BJ (cell line): ENCODE measurements at places on chromosomes 2 and 18.

GRCh38 chr2:51612387-51612786, 580.5 kb upstream of the NRXN1 start:
- DNase-seq = no peak

DNA sequence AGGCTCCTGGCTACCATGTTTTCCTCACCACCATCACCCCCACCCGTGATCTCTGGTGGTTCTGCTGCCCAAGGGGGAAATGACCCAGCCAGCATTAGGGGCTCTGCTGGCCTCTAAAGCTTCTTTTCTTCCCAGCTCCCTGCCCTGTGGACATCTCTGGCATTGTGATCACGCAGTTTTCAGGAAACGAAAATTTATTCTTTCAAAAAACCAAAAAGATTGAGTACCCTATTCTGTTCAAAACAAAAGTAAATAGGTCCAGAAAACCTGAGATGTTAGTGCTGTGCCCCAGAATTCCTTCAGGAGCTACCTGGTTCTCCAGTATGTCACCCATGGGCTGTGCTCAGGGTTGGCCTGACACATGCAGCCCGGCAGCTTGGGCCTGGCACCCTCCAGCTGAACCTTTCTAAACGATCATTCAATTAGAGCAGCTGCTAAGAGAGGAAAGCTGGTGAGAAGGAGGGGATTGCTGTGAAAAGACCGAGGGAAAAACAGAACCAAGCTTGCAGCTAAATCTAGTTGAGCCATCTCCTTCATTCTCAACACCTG, 157.5 kb downstream of the MGAT5 start:
- no peak for DNase-seq

GRCh38 chr2:27781496-27781895, 10.0 kb downstream of the MRPL33 start:
- DNase-seq = no peak

- no peak for DNase-seq
These were observed 116.1 kb upstream of the OTX1 start for GRCh38 chr2:62934517-62934916.

- DNase-seq = no peak
These were observed 106.4 kb upstream of the SMIM21 start for GRCh38 chr18:75533950-75534349.

DNA sequence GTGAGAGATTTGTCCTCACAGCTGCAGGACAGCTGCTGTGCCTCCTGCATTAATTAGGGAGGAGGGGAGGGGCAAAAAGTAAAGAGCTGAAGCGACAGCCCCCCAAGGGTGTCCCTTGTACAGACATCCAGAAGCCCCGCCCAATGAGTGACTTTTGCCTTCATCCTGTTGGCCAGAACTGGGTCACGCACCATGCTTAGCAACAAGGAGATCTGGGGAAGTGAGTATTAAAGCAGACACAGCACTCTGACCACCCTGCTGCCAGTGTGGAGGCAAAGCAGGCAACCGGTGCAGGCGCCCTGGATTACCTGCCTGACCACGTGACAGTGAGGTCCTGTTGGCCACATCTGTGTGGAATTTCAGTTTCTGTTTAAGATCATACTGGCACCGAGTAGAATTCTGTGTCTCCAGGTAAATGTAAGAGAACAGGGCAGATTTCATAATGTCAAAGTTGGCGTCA, 21.5 kb upstream of the BIN1 start:
- DNase-seq = no peak

- no peak for DNase-seq
These were observed 57.1 kb upstream of the CD302 start for GRCh38 chr2:159855143-159855542.

DNA sequence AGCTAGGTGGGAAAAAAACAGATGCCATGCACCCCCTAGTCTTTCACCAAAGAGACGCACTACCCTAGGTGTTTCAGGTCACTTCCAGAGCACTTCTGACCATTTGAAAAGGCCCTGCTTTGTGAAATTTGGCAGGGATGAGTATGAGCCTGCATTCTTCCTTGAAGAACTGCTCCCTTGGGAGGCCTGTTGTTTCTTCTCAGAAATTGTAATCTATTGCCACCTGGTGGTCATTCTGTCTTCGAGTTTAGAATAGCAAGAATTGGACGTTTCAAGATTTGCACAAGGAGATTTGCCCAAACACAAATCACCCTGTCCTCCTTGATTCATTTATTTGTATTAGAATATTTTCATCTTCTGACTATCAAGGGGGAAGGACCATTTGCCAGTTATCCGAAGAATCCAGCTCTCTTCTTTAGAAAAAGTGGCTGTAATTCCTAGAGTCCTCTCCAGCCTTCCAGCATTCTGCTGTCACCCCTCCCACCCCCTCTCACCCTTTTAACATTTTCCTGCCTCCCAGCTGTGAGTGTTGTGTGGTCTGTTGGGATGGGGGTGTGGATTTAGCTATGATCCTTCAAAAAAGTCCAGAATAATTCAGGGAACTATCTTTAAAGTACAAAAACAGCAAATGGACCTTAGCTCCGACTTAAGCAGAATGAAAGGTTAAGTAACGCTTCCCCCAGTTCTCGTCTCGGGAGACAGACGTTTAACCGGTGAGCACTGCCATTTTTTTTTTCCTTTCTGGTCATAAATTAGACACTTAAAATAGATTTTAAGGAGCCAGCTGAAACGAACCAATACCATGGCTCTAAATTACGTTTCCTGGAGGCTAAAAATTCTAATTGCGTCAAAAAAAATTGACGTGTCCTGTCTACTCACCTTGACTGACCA, 3.7 kb upstream of the GAD1 start:
- peak; percentile 22 for DNase-seq

DNA sequence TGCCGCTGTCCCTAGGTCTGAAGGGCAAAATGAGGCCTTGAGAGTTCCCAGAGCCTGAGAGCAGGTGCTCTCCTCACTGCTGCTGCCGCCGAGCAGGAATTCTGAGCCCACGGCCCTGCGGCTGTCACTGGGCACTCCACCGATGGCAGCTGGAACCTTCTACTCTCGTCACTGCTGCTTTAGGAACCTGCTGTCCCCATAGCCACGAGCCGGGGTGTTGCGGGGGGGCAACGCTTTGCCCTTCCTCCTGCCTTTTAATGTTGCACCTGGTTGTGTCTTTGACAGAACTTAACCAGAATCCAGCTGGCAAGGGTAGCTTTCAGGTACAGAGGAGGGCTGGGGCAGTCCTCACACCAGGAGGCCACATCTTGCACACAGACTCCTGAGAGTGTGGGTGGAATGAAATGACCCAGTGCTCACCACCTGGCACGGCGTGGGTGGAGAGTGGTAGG, 32.3 kb downstream of the NCK2 start:
- no peak for DNase-seq

- DNase-seq = no peak
These were observed 263.2 kb downstream of the TGIF1 start for GRCh38 chr18:3713166-3713565.

- DNase-seq = no peak
These were observed 12.1 kb upstream of the AMER3 start for GRCh38 chr2:130743278-130743677.

GRCh38 chr2:108941161-108941665, 47.8 kb downstream of the EDAR start:
- DNase-seq = no peak

- no peak for DNase-seq
These were observed 120.2 kb downstream of the CELF4 start for GRCh38 chr18:37445368-37445767.

DNA sequence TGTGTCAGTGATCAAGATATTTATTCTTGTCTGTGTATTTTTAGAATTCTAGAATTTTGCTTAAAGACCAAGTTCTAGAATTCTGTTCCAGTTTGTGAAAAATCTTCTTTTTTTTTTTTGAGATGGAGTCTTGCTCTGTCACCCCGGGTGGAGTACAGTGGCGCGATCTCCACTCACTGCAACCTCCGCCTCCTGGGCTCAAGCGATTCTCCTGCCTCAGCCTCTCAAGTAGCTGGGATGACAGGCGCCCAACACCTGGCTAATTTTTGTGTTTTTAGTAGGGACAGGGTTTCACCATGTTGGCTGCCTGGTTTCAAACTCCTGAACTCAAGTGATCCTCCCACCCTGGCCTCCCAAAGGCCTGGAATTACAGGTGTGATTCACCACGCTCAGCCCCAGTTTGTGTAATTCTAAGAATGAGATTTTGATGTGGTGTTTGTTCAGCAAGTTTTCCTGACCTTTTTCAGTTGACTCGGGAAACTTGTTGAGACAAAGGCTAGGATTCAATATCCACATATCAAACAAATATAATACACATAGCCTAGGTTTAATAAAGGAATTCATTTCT, 3.6 kb downstream of the EIF5B start:
- DNase-seq = no peak
